GM20000 (cell line): ENCODE measurements at places on chromosomes 2 and 18.

- DNase-seq = no peak
Measured at GRCh38 chr18:33372442-33372841, 68.1 kb downstream of the CCDC178 start.

GRCh38 chr2:20174410-20174809 is 50.5 kb downstream of the SDC1 start:
- no peak for DNase-seq

- no peak for DNase-seq
Measured at GRCh38 chr2:85935746-85936208, 47.0 kb upstream of the ST3GAL5 start.

DNA sequence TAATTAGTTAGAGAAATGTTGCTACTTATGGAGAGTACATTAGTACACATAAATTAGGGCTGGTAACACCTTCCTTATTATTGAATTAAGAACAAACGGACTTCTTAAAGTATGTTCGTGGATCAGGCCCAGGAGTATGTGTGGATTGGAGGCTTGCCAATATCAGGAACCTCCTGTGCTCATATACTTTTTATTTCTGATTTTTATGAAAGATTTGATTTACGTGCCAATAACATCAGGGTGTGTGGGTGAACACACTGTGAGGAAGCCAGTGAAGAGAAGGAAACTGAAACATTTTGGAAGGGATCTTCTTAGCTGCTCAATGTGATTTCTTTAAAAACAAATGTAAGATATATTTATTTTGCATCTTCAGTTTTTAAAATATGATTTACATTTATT is 113.0 kb downstream of the EFEMP1 start:
- DNase-seq = no peak

GRCh38 chr2:158153270-158154015 is 51.8 kb downstream of the UPP2 start:
- no peak for DNase-seq

DNA sequence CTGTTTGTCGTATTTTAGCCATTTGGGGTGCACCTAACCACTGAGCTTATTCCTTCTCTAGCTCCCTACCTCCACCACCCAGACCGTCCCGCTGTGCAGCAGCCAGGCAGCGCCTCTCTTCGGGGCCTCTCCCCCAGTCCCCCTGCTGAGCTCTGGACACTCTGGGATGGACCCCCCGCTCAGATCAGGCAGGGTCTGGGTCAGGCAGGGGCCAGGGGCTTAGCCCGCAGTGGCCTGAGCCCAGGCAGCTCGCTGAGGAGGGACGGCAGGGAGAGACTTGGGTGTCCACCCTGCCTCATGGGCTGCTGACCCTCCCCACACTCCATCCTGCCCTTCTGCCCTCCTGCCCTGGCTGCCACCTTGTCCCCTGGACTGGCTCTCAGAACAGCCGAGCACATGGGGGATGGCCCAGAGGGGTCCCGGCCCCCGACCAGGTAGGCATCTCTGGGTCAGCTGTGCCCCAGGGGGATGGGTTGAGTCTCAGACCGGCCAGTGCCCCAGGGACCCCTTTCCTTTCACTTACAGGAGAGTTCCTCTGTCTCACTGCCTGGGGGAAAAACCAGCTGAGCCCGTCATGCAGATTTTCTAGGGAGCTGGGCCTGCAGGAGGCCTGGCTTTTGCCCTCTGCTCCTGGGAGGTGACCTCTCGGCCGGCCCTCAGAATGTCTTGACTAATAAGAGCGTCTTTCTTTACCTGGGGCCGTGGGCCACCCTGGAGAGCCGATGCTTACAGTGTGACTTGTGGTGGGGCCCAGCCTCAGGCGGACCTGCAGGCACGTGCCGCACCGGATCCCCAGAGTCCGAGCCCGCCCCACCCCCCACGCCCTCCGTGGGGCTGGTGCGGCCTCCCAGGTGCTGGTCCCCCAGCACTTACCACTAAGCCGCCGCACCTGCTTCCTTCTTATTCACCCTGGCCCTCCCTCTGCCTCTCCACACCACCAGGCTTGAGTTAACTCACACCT is 22.8 kb upstream of the PXDN start:
- no peak for DNase-seq

DNA sequence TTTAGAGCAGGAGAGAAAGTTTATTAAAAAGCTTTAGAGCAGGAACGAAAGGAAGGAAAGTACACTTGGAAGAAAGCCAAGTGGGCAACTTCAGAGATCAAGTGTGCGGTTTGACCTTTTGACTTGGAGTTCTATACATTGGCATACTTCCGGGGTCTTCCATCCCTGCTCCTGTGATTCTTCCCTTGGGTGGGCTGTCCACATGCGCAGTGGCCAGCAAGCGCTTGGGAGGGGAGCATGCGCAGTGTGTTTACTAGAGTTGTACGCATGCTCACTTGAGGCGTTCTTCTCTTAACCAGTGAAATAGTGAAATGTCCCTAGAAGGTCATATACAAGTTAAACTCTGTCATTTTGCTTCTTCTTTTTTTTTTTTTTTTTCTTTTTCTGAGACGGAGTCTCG is 56.9 kb upstream of the ZNF532 start:
- no peak for DNase-seq

DNA sequence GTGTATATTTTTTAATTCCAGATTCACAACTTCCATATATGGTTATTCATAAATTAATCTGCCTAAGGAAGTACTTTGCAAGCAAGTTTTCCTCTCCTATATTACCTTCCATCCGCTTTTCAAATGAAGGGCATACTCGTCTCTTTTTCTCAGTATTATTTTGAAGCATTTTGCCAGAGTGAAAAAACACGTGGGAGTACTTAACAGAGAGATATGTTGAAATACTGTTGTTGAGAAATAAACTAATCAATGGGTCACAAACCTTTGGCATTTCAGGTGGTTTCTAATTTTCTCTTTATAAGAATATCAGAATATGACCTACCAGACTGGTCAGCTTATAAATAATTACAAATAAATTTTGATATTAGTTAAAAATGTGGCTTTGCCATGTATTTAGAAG is 67.6 kb downstream of the CCDC102B start:
- DNase-seq = no peak
